ENCODE measurements at places on chromosomes 5 and 9.

DNA sequence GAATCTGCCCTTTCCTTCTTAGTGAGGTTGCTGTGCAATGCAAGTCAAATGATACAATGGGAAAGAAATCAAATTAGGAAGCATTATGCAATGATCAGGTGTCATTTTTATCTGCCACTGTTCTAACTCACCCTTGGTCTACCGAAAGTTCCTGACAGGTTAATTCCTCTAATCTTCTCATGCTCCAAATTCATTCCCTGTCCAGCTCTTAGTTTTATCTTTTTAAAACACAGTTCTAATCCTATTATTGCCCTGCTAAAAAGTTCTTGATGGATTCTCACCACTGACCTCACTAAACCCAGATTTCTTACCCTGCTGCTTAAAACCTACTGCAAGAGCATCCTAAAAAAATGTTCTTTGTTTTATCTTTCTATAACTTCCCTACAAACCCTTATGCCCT is 1000.9 kb downstream of the CDH18 start:
- DNase-seq: no peak

DNA sequence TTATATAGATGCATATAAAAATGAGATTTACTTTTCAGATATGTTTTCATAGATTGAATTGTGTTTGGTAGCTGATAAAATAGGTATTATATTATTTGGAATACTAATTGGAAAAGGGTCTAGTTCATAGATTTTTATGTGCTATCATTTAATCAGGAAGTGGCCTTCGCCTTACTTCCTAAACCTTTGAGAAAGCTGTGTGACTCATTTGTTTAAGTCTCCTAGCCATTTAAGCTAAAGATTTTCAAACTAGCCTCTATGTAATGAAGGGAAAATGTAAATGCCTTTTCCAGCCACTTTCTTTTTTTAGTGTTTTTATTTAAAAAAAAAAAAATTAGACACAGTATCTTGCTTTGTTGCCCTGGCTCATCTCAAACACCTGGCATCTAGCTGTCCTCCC is 97.5 kb downstream of the DMXL1 start:
- DNase-seq: no peak

GRCh38 chr9:93944011-93944410 is 11.1 kb downstream of the BARX1 start:
- DNase-seq: no peak

GRCh38 chr5:42923710-42924109 is 112.0 kb upstream of the SELENOP start:
- no peak for DNase-seq

GRCh38 chr5:149837680-149838269 is 106.8 kb downstream of the PDE6A start:
- no peak for DNase-seq
